ENCODE measurements at places on chromosomes 5 and 9.
A peak's percentile ranks its signal among the peaks of the same experiment; 100 is the strongest.

GRCh38 chr5:73674669-73675004 is 48.6 kb downstream of the ARHGEF28 start:
- DNase-seq = no peak

GRCh38 chr9:86730163-86730928 is 217.0 kb downstream of the GAS1 start:
- no peak for DNase-seq

GRCh38 chr9:91145496-91145895 is 216.2 kb downstream of the AUH start:
- DNase-seq = no peak

- no peak for DNase-seq
Observed at GRCh38 chr5:68465934-68466551, 250.5 kb downstream of the PIK3R1 start.

DNA sequence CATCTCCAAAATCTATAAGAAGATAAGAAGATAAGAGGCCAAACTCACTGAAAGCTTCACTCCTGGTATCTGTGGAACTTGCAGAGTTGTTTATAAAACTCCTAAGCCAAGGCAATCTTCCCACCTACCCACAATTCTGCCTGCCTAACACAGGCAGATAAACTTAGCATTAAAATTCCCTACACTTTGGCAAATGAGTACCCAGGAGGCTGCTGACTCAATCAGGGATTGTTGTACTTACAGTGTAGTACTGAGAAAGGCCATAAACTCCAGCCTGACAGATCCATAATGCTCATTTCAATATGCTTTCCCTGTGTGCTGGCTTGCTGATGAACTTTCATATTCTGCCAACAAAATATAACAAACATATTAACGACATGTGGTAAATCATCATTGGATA is 725.2 kb downstream of the BRINP1 start:
- DNase-seq = no peak

DNA sequence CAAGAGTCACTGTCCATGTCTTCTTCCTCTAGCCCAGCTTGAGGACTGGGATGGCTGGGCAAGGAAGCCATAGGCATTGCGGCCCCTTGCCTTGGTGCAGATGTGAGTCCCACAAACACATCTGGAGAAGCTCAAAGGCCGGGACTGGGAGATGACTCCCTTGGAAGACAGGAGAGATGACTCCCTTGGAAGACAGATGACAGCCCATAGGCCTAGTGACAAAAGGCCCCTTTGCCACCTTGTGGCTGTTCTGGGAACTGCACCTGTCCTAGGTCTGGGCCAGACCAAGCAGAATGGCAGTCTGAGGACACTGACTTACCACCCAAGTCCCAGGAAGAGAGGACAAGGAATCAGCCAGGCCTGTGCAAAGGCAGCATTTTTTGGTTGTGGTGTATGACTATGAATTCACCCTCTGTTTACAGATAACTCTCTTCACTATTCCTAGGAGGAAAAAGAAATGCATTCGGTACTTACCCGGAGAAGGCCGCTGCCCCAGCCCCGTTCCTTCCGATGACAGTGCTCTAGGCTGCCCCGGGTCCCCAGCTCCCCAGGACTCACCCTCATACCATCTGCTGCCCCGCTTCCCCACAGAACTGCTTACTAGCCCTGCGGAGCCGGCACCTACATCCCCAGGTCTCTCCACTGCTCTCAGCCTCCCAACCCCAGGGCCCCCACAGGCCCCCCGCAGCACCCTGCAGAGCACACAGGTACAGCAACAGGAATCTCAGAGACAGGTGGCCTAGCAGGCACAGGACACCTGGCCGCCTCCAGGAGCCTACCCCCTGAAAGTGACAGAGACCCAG is 30.8 kb downstream of the SKP1 start:
- peak; percentile 23 for DNase-seq

GRCh38 chr5:10503321-10503720 is 60.5 kb upstream of the ANKRD33B start:
- no peak for DNase-seq

- DNase-seq = no peak
Observed at GRCh38 chr9:127567035-127567729, 44.9 kb upstream of the STXBP1 start.
